ENCODE measurements at places on chromosomes 4 and X.

GRCh38 chr4:188780686-188781085, 641.4 kb downstream of the TRIML1 start:
- no peak for DNase-seq

DNA sequence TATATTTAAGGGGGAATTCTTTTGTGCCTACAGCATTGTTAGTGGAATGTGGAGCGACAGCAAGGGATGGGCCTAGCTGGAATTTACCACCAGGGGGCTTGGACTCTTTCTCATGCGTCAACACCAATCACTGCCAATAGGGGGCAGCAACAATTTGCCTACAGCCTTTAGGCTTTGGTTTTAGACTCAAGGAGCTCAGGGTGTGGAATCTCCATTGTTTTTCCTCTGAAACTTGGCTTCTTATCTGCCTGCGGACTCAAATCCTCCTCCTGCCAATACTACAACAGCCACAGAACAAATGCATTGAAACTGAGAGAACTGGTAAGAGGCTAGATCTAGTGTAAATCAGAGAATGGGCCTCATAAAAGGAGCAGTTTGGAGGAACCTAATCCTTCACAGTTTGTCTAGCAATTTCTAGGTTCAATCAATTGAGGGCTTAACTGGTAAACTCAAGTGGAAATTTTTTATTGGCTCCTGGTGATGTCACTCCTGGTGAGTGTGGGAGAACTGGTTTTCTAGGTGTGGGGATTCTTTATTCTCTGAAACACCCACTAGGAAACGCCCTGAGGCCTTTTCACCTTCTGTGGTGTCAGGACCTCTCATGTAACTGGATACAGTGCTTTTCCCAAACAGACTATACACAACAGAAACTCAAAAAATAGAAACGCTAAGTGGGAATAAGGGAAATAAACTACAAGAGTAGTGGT, 27.9 kb upstream of the TMSB4X start:
- DNase-seq = peak; percentile 76

- no peak for DNase-seq
These were observed 59.8 kb downstream of the ACOX3 start for GRCh38 chr4:8380511-8381415.

- DNase-seq = no peak
These were observed 289.2 kb upstream of the MAD2L1 start for GRCh38 chr4:120355881-120356280.

DNA sequence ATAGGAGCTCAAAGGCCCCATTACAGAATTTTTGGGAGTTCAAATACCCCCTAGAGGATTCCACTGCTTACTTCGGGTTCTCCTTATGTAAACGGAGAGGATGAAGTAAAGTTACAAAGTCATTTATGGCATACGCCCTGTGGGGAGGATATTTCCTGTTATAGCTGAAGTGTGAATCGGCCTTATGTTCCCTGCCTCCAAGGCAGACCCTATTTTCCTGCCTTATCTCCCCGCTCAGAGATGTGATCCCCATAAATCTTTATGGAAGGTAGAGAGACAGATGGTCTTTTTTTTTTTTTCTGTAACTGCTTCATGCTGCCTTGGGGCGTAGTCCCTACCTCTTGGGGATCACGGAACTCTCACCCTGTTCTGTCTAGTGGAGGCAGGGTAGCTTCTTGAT, 56.0 kb upstream of the DHX15 start:
- no peak for DNase-seq

DNA sequence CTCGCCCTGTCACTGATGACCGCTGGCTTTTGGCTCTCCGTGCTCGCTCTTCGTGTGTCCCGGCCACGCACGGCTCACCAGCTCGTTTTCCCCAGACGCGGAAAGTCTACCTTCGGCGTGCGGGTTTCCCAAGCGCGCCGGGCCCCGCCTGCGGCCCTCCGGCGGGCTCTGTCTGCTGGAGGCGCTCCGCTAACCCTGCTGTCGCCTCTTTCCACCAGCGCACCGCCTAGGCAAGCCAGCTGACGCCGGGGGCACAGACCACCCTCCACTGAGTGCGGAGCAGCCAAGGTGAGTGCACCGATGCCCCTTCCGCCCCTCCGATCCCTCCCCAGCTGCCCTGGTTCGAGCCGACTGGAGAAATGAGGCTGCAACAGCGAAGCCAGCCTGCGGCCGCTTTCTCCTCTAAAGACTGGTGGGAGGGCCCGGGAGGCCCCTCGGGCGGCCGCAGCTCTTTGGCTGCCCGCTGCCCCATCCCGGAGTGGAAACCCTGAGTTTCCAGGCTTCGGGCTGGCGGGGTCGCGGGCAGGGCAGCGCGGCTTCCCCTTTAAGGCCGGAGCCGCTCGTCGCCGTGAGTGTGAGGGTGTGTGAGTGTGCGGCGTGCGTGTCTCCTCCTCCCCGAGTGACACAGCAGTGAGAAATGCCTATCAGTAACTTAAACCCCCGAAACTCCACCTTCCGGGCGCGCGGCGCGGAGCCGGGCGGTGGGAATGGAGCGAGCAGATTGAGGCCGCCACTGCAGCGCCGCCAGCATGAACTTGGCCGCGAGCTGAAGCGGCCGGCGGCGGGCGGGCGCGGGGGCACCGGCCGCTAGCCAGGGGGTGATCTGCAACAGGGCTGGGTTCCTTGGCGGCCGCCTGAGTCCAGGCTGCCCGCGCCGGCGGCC, at the start of gene MAMLD1:
MAMLD1 (plus strand) TSS at position 719 of the 883 bp plus-strand sequence. CDS start 82,200 bp downstream, outside the sequence.
- DNase-seq = peak; percentile 34

DNA sequence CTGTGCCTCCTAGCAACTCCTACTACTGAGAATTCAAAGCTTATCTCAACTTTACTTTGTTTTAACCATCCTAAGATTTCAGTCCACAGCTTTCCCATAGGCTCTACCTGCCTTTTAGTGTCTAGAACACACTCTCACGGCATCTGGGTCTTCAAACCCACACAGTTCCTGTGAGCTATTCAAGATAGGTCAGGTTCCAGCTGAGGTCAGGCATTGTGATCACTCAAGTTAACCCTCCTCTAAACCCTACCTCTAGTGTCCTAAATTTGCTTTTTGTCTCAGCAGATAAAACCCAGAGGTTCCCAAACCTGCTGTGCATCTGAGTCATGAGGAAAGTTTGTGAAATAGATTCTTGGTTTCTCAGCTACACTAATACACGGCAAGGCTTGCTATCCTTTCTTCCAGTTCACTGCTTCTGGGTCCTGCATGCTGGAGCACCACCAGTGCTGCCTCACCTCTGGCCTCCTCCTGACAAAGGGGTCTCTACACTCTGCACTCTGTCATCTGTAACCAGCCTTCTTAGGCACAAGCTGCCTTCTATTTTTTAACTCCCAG, 324.6 kb upstream of the MAGEB2 start:
- DNase-seq = no peak

DNA sequence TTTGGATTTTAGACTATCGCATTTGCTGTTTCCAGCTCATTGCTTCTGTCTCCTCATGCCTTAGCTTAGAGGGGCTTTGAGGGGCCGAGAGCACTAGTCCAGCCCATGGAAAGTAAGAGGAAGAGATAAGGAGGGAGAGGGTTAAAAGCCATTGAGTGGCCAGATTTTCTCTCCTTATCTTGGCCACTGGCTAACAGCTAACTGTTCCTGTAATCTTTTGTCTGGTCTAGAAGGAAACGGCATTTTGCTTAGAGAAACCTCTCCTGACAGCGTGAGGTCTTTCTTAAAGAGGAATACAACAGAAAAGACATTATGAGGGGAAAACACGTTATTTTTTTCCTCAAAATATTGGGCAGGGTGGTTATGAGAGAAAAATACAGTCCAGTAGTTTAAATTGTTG, 7.9 kb downstream of the GPR101 start:
- DNase-seq = no peak

GRCh38 chr4:31408121-31408520, 688.0 kb downstream of the PCDH7 start:
- no peak for DNase-seq

- DNase-seq = no peak
These were observed 22.4 kb upstream of the NEIL3 start for GRCh38 chr4:177287255-177287654.

GRCh38 chr4:94621491-94622080, 136.2 kb upstream of the BMPR1B start:
- DNase-seq = peak; percentile 7

DNA sequence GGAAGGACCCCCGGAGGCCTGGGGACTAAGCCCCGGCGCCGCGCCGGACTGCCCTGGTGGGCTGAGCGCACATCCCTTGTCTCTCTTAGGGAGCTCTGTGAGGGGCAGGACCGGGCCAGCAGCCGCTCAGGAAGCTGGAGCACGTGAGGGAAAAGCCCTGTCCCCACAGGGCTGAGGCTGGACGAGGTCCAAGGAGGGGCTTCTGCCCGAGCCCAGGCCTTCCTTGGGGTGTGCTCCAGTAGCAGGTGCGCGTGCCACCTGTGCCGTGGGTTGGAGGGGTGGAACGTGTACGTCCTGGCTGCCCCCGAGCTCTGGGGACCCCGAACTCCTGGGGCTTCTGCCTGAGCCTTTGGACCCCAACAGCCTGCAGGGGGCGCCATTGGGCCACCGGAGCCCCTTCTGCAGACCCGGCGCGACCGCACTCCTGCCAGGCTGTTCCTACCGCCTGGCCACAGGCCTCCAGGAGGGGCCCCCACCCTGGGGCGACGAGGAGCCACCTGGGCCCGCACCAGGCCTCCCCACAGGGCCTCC, 27.2 kb downstream of the TACC3 start:
- peak; percentile 86 for DNase-seq

GRCh38 chr4:144575181-144575580, 70.8 kb upstream of the HHIP start:
- DNase-seq = no peak

Measured in stimulated activated CD4-positive, alpha-beta T cell treated with anti-CD3 and anti-CD28 coated beads, Interleukin-2, amount 100 ng/mL, for 48 hours (primary cell).